ENCODE measurements at places on chromosomes 4 and X.

DNA sequence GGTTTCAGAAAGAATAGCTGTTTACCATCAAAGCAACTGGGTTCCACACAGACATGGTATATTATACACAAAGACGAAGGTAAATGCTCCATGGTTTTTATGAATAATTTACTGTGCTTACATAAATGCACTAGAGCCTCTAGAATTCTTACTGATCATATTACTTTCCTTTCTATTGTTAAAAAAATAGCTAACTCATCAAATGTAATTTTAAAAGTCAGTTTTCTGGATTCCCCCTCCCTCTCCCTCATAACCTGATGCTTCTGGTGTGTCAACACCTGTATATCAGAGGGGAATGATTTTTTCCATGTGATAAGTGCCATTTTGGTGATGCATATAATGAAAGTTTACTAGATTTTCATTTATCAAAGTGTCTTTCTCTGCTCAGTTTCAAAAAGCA lies 31.1 kb upstream of the LEF1 start:
- DNase-seq: no peak

GRCh38 chr4:4930677-4931076 lies 71.2 kb downstream of the MSX1 start:
- DNase-seq: no peak

DNA sequence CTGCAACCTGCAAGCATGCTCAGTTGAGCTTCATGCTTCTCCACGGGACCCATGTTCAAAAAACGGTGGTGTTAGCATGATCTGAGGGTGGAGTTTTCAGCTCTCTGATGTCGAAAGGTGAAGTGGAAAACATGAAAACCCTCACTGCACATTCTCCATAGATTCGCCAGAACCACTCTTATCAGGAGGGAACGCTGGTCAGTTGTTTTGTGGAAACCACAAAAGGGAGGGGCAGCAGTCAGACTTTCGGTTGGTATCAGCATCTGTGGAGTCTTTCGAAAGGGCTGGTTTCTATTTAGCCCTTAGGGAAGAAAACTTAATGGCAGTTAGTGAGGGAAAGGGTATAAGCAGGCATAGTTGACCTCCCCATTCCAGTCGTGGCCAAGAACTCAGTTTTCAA lies 12.6 kb downstream of the PPA2 start:
- DNase-seq: peak; percentile 62

- DNase-seq: no peak
Measured at GRCh38 chr4:86749121-86749520, 100.1 kb downstream of the SLC10A6 start.

GRCh38 chr4:106315476-106315967 lies 487 bp downstream of the TBCK start:
- peak; percentile 81 for DNase-seq

- DNase-seq: no peak
Measured at GRCh38 chr4:23999714-24000469, 110.0 kb upstream of the PPARGC1A start.

Data from islet precursor cell (in vitro differentiated cells).